ENCODE measurements at places on chromosomes 3 and 15.

DNA sequence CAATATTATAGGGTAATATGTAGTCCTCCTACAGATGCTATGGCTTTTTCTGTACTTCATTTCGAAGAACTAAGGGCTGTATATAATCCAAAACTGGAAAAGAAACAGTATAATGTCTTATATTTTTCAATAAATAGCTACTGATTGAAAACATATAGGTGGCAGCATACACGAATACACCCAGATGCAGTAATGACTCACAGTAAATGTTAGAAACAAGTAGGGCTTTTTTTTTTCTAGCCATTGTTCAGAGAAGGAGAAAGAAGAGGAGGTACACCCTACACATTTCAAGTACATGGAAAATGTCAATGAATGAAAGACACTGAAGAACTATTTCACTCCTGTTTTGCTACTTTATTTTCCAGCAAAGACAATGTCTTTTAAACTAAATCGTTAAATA lies 9.4 kb downstream of the DAZL start:
- no peak for DNase-seq

DNA sequence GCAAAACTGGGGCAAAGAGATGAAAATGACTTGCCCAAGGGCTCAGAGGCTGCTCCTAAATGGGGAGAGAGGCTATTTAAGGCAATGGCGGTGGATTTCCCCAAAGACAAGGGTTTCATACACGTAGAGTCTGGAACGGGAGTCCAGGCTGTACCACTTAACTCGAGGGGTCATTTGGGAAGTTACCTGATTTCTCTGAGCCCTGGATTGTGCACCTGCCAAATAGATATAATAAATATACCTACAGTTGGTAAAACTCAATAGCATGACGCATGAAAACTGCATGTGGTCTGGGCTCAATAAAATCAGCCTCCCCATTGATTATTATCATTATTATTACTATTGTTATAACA lies 1.3 kb upstream of the ITPR1 start:
- DNase-seq = no peak

GRCh38 chr15:89998923-89999675 lies 2.0 kb upstream of the ZNF710 start:
- DNase-seq = no peak

DNA sequence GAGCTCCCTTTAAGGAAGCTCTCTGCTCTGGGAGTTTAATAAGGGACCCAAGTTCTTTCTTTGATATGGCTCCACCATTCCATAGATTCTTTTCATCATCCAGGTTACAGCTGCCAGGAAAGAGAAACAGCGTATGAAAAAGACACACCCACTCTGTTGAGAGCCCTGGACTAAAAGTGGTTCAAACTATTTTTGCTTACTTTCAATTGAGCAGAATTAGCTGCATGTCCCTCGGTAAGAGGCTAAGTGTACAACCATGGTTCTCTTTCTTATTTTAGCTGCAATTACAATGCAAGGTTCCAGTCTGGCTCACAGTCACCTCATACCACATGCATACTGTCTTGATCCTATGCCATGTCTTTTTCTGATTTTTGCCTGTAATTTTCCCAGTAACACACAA lies 1288.3 kb downstream of the NSUN3 start:
- no peak for DNase-seq

GRCh38 chr3:177351757-177352158 lies 154.5 kb upstream of the TBL1XR1 start:
- no peak for DNase-seq

GRCh38 chr3:146222204-146223046 lies 28.5 kb downstream of the PLSCR4 start:
- no peak for DNase-seq

DNA sequence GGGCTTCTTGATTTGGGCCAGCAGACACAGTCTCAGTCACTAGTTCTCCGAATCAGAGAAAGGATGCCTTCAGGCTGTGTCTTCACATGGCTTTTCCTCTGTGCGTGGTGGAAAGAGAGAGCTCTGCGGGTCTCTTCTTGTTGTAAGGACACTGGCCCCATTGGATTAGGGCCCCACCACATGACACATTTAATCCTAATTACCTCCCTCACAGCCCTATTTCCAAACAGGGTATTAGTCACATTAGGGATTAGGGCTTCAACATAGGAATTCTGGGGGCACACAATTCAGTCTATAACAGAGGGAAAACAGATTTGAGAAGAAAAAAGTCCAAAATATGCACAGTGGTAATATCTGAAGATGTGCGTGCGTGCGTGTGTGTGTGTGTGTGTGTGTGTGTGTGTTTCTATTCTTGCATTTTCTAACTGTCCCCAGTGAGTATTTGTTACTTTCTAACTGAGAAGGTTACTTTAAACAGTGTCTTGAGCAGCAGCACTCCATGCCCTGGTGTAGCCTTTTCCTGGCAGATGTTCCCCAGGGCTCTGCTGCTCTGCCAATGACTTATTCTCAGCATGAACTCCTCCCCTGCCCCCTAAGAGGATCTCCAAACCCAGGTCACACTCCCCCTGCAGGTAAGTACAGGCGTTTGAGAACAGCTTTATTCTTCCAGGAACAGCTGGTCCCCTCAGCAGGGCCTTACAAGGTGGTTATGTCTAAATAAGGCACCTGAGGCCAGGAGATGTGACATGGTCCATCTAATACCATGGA lies 72.9 kb downstream of the RPL39L start:
- DNase-seq = peak; percentile 8

DNA sequence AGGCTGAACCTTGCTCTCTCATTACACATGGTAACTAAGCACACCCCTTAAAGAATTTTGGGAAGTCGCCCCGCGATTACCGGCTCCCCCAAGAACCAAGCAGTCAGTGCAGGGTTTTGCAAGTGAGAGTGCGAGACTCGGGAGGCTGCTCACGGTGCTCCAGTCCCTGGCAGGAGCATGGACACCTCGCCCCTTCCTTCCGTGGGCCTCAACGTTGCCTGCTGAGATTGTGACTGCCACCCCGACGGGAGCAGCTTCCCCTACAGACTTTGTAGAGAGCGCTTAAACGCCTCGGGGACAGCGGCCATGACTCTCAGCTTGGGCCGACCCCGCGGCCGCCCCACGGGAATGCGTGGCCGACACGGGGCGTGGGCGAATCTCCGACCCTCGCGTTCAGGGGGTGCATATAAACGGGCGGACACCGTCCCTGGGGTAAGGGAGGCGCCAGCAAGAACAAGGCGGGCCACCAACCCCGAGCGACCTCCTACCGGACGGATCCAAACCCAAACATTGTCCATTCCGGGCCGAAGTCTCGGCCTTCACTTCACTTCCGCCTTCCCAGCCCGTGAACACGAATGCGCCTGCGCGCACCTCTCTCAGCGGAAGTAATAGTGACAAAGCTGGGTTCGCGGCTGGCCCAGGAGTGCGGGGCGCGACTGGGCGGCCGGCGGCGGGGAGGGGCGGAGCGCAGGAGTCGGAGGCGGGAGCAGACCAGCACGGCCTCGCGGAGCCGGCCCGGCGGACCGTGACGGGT lies at the start of gene ATP2C1:
Gene ATP2C1, plus strand, starts transcription at position 709 of the 754 bp plus-strand sequence. CDS start 686 bp downstream, outside the sequence.
- DNase-seq = peak; percentile 82

All from stimulated activated CD8-positive, alpha-beta memory T cell treated with anti-CD3 and anti-CD28 coated beads, Interleukin-4, amount 100 ng/mL, for 1 hour (primary cell).